NCI-H1436 (cell line): ENCODE measurements at places on chromosomes 6 and 20.

DNA sequence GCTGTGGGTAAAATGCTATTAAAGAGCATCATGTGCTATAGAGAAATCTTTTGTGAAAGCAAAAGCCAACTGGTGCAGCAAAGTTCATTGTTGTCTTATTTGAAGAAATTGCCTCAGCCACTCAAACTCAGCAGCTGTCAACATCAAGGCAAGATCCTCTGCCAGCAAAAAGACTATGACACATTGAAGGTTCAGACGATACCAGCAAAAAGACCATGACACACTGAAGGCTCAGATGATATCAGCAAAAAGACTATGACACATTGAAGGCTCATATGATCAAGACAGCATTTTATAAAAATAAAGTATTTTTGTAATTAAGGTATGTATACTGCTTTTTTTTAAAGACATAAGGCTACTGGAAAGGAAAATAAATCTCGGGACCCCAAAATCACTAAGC, 118.4 kb upstream of the RUNX2 start:
- no peak for DNase-seq

DNA sequence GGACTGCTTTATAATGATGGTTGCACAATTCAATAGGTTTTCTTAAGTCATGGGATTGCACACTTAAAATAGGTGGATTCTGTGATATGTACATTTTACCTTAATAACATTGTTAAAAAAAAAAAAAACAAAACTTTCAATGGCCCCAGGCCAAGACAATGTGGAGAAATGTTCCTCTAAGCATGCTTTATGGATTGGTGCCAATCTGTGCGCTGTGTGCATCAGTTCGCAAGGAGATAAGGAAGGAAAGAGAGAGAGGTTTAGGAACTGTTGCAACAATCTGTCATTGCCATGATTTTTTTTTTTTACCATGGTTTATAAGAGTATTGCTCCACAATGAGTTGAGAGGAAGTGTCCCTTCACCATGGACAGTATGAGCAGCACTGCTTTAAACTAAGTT, 399.6 kb downstream of the PTPRT start:
- no peak for DNase-seq

- no peak for DNase-seq
Observed at GRCh38 chr6:80439721-80440470, 333.4 kb downstream of the BCKDHB start.

GRCh38 chr6:6912817-6913744, 194.7 kb upstream of the RREB1 start:
- DNase-seq = no peak

- no peak for DNase-seq
Observed at GRCh38 chr6:71248878-71249544, 39.6 kb upstream of the OGFRL1 start.

- no peak for DNase-seq
Observed at GRCh38 chr6:157717340-157717748, 105.7 kb upstream of the SNX9 start.
